Stromal cell of bone marrow (primary cell): ENCODE measurements at places on chromosomes 1 and 21.

DNA sequence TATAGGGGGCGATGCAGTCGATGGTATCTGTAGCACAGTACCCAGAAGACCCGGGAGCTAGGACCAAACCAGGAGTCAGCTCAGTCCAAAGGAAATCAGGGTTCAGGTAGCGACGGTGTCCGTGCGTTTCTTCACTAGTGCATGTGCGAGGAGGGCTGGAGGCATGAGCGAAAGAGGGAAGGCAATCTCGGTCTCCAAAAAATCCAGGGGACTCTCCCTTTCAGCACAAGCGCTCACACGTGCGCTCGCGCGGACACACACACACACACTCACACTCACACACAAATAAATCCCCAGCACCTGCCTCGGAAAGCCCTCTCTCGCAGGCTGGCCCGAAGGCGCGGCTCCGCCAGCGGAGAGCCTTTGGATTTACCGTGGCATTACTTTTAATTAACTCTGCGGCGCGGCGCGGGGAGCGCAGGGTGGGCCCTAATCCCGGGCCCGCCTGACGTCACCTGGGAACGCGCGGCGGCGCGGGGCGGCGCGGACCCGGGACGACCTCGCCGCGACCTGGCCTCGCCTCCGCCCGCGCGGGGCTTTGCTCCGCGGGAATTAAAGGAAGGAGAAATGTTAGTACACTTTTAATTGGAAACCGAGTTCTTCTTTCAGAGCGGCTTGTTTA is 121.2 kb downstream of the LMX1A start:
- no peak for DNase-seq

- DNase-seq, result no peak
These were observed 30.6 kb upstream of the JUN start for GRCh38 chr1:58814251-58815068.

- DNase-seq, result no peak
These were observed 8.7 kb downstream of the MTFR1L start for GRCh38 chr1:25828491-25828890.

GRCh38 chr1:14380408-14380807 is 218.1 kb upstream of the KAZN start:
- DNase-seq, result no peak

- DNase-seq, result no peak
These were observed 88.5 kb upstream of the HMCN1 start for GRCh38 chr1:185645686-185646085.

- no peak for DNase-seq
These were observed 15.6 kb upstream of the C1orf174 start for GRCh38 chr1:3915551-3916121.

DNA sequence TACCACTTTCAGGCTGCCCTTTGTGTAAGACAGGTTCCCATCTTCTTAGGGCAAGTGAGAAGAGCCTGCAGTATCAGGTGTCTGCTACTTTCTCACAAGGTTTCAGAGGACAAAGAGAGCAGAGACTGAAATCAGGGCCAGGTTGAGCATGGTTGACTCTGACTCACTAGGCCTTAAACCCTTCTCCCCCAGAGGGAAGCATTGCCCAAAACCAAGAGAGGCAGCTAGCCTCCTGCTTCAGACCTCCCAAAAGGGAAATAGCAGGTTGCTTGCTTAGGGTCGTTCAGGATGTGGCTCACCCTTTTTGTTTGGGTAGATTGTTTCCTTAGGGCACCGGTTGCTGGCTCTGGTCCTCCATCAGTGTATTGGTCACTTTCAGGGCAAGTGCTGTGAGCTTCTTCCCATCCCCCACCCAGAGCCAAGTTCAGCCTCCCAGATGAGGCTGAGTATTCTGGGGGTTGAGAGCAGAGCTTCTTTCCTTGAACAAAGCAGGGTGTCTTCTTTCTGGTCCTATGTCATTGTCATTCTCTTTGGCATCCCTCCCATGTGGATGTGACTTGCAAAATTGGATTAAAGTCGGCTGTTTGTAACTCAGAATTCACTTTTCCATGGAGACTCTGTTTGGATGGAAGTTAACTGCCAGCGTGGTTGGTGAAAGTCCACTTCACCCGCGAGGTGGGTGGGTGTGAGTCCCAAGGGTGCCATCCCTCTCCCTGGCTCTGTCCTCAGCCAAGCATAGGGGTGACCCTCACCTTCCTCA is 55.5 kb upstream of the GALNT2 start:
- DNase-seq, result no peak

DNA sequence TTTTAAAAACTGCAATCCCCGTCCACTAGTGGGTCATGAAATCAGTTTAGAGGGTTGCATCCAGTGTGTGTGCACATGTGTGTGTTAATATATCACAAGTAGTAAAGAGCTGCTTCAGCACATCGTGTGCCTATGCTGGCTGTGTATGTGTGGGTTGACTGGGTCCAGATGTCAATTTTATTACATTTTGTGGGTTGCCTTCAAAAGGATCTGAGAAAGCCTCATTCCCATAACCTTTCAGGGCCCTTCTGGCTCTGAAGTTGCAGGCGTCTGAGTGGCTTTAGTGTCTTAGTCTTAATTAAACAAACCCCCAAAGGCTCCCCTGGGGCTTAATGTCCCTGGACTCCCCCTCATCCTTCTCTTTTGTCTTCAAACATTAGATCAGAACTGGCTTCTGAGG is 19.8 kb downstream of the PLA2G2D start:
- DNase-seq, result no peak

GRCh38 chr1:224368409-224368808 is 11.7 kb downstream of the CNIH4 start:
- DNase-seq, result no peak
